AG10803 (cell line): ENCODE measurements at places on chromosomes 5 and 9.
A peak's percentile ranks its signal among the peaks of the same experiment; 100 is the strongest.

GRCh38 chr5:108036482-108036881, 345.4 kb downstream of the FBXL17 start:
- DNase-seq, result no peak

GRCh38 chr9:105245029-105245890, 809 bp downstream of the SLC44A1 start:
- peak; percentile 30 for DNase-seq

GRCh38 chr5:9174446-9174845, 371.4 kb downstream of the SEMA5A start:
- no peak for DNase-seq

GRCh38 chr5:68467208-68467607, 251.7 kb downstream of the PIK3R1 start:
- no peak for DNase-seq

- no peak for DNase-seq
Observed at GRCh38 chr5:116437351-116437705, 137.3 kb downstream of the SEMA6A start.

DNA sequence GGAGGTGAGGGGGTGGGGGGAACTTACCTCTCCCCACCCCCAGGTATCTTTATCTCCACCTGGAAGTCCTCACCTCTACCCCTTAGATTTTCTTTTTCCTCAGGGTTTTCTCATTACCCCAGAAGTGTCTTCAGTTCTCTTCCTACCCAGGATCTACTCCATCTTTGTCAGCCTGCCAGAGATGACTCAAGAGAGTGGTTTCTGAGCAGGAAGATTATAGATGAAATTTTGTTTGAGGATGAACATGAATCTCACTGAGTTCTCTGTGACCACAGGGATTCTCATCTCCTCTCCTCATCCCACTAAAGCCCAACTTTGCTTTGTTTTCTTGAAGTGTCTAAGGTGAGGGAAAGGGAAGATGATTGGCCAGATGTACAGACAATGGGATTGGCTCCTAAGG, 5.2 kb upstream of the HINT2 start:
- DNase-seq, result peak; percentile 82

- no peak for DNase-seq
Observed at GRCh38 chr5:157561110-157561509, 14.5 kb downstream of the ADAM19 start.

DNA sequence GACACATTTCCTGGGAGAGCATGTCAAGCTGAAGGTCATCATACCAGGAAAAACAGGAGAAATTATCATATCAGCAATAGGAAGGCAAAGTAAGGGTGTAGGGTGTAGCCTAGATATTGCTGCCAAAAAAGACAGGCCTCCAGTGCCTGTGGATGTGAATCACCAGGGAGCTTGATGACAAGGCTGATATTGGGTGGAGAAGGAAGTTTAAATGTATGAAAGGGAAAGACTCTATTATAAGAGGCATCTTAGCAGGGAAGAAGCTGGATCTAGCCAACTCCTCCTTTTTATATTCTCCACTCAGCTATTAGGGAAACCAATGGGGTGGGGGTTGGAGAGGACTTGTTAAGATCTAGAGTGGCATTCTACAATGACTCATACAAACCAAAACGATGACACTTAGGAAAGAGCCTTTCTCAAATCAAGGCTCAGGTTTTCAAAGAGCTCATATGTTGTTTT, 13.4 kb upstream of the TXNDC8 start:
- DNase-seq, result peak; percentile 81
